ENCODE measurements at places on chromosomes 11 and 22.
A peak's percentile ranks its signal among the peaks of the same experiment; 100 is the strongest.

DNA sequence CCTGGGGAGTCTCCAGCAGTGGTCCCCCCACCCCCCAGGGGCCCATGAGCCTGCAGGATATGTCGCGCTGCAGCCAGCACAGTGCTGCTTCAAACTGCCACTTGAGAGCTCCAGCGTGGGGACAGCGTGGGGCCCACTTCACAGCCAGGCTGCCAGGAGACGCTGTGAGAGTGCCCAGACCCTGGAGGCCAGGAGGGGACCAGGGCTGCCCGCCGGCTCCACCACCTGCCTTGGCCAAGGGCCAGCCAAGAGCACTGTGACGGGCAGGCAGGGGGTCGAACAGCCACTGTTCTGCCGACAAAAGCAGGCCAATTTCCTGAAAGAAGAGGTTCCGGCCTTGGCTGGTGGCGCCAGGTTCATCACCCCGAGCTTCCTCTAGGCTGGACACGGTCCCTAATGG lies 60.2 kb downstream of the FLRT1 start:
- no peak for DNase-seq

- DNase-seq, result no peak
Measured at GRCh38 chr11:29135504-29135903, 881.3 kb downstream of the KCNA4 start.

DNA sequence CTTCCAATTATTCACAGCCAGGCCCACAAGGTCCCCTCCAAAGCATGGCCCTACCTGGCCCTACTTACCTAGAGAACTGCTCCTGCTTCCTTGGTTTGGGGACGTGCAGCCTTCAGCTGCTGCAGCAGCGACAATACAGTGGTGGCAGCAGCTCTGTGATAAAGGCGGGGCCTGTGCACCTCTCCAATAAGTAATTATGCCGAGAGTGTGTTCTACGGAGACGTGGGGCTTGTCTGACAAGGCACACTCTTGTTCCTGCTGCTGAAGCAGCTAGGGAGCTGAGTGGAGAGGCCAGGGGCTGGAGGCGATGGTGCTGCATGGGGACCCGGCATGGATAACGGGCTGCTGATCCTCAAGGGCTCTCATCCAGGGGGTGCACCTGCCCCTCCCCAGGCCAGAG lies 98.0 kb upstream of the THY1 start:
- no peak for DNase-seq

DNA sequence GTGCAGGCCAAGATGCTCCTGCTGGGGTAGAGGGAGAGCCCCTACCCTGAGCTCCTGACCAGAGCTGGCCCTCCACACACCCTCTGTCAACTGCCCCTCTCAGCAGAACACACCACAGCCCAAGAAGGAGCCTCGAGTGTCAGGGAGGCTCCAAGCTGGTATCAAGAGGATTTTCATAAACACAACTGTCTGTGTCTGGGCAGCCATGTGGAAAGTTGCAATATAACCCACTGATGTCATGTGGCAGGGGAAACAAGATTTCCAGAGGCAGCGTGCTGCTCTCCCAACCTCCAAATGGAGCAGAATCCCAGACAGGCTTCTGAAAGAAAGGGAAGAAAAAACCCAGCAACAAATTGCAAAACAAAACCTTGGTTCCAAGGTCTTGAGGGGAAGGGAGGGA lies 569.9 kb downstream of the BUD13 start:
- no peak for DNase-seq

DNA sequence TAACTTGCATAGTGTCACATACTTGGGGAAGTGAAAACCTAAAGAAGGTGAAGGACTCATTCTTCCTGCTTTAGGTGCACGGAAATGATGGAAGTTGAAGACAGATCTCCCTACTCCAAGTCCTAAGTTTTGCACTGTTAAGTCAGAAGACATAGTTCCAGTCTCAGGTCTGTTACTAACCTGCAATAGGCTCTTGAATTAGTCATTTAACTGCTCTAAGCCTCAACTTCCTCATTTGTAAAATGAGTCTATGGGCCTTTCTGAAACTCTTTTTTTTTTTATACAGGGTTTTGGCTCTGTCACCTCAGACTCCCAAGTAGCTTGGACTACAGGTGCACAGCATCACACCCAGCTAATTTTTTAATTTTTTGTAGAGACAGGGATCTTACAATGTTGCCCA lies 30.8 kb upstream of the POU2AF1 start:
- no peak for DNase-seq

DNA sequence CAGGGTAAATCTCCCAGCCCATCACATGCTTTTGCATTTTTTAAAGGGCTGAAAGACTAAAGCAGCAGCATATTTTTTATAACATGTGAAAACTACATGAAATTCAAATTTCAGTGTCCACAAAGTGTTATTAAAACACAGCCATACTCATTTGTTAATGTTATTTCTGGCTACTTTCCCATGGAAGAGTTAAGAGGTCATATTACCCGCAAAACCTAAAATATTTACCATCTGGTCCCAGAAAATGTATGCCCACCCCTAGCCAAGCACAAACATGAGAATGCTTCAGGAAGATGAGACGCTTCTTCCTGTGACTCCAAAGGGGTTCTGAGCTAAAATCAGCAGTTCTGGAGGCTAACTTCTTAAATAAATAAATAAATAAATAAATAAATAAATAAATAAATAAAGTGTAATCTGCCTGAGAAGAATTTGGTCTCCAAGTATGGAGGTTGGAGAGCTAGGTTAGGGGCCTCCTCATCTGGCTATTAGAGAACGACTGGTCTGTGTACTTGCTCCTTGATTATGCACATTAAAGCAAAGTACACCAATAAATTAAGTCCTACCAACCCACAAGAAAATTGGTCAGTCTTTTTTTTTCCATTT lies 9.7 kb downstream of the IMMP1L start:
- no peak for DNase-seq

- peak; percentile 26 for DNase-seq
Measured at GRCh38 chr11:47276923-47277322, 7.0 kb downstream of the MADD start.

GRCh38 chr22:41380993-41381328 lies 781 bp upstream of the TEF start:
- DNase-seq, result no peak

DNA sequence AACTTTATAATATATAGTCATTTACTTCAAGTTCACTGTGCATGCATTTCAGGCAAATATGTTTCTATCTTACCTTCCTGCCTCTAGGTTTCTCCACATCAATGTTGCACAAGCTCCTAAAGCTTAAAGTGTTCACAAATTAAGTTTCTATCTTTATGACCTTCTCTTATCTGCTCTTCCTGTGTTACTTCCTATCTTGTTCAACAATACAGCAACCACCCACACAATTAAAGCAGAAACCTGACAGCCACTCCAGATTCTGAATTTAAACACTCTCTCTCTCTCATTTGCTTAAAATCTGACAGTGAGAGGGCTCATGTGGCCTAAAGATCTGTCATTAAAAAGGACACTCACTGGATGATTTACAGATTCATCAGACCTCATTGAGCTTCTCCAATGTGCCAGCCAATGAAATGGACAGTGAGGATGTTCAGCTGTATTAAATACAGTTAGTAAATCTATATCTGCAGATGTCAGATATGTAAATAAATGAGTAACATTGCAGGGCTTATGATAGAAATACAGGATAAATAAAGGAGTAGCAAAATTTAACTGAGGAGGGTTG lies 10.9 kb downstream of the PDGFD start:
- no peak for DNase-seq

DNA sequence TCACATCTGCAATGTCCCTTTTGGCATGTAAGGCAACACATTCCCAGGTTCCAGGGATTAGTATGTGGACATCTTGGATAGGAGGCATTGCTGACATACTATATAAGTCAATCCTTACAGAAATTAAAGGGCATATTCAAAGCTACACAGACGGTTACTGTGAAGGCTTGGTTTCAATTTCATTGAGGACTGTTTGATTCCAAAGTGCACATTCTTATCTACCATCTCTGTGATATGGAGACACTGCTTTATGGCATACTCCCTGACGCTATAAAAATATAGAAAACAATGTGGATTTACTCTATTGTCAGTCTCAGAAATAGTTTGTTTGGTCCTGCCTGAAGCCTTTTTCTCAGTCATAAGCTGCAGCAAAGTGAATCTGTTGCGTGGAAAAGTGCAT lies 1486.7 kb downstream of the FAM181B start:
- DNase-seq, result no peak

DNA sequence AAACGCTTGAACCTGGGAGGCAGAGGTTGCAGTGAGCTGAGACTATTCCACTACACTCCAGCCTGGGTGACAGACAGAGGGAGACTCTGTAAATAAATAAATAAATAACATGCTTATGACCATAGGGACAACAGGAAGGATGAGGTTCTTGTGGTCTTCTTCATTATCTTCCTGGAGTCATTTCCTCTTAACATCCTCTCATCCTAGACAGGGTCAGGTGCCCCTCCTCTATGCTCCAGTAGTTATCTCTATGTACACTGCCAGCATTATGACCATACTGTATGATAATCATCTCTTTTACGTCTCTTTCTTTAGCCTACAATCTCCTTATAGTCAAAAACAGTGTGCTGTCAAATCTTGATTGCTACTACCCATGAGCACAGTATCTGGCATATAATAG lies 17.7 kb downstream of the RAB30 start:
- no peak for DNase-seq
